ENCODE measurements at places on chromosomes 1 and 21.

DNA sequence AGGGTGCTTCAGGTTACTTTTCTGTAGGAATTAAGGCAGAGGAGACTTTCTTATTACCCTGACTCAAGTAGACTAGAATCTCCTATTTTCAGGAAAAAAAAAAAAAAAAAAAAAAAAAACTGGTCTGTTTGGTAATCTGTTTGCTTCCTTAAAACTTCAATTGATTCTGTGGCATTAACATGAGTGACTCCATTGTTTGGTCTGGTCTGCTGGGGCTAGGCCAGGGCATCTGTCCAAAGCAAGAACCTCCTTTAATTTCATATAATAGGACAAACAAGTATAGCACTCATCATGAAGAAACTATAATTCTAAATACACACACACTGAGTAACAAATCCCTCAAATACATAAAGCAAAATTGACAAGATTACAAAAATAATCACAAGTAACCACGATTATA, 32.9 kb upstream of the LRRC7 start:
- DNase-seq, result no peak

DNA sequence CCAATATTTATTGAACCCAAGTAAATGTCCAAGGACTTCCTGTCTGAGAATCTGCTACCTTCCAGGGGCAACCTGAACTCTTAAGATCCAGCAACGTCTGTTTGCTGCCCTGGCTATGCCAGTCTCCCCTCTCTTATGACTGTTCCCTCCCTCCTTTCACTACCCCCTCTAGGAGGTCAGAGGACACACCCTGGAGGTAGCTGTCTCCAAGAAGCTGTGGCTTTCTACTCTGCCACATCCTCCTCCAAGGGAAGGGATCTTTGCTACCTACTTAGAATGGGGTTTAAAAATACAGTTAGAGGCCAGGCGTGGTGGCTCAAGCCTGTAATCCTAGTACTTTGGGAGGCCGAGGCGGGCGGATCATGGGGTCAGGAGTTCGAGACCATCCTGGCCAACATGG, 3.6 kb upstream of the SMPDL3B start:
- no peak for DNase-seq

- no peak for DNase-seq
These were observed 31.7 kb upstream of the ERO1B start for GRCh38 chr1:236313427-236313826.

DNA sequence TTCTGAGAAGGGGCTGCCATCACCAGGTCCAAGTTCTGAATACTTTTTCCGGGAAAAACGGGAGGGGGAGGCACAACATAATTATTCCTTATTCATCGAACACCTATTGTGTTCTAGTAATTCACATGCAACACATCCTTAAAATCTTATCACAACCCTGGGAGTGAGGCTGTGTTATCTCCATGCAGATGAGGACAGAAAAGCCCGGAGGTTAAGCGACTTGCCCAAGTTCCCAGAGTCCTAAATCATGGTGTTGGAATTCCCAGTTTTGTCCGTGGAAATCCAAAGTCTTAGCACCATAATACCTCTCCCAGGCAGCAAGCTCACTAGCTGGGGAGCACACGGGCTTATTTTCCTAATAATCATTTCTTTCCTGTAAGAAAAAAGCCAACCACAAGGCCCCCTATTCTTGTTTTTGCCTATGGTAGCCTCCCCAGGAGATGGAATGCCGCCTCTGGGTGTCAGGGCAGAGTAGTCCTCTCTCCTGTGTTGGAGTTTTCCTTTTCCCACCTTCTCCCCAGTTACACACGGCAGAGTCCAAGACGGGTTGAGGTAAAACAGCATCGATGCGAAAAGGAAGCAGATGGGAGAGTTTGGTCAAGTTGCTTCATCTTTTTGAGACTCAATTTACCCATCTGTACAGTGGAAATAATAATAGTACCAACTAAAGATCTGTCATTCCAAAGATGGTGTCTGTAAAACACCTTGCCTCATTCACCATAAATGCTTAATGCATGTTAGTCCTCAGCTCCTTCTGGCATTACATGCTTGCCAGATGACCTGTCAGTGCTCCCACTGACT, 228.0 kb upstream of the TMEM51 start:
- no peak for DNase-seq

DNA sequence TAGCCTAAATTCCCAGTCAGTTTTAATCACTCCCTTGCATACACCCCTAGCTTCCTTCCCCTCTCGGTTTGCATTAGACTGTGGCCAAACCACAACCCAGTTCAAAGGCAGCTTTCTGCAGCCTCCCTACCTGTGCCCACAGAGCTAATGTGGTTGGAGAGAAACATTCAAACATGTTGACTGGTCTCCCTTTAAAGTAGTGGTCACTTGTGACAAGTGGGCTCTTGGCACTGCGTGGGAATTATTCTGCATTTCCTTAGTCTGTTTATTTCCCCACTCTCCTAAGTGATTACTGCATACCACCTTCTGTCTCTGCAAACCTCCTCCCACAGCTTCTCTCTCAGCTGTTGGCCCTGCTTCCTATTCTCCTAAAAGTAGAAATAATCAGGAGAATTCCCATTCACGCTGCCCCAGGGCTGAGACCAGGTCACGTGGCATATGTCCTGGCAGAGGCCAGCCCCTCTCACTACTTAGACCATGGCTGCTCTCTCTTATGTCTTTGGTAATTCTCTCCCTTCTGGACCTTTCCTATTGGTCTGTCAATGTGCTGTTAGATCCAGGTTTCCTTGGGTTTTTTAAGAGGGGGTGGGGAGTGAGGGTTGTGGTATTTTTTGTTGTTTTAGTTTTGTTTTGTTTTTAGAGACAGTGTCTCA, 38.4 kb upstream of the CD101 start:
- no peak for DNase-seq

GRCh38 chr1:107139833-107140702, 771 bp upstream of the NTNG1 start:
- DNase-seq, result peak; percentile 38

DNA sequence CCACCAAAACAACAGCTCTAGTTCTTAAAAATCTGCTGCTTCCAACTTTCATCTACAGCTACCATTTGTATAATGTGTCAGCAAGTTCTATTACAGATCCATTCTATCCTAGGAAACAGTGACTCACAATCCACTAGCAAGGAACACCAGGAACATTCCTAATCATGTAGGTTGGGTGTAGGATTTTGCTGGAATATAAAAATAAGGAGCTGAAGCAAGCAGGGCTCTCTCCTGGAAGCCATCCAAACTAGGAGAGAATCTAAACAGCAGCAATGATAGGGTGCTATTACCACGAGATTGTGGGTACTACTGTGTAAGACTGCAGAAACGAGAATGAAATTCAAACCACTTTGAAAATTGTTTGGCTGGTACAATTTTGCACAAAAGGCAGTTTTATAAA, 135.0 kb downstream of the PTPN14 start:
- no peak for DNase-seq

DNA sequence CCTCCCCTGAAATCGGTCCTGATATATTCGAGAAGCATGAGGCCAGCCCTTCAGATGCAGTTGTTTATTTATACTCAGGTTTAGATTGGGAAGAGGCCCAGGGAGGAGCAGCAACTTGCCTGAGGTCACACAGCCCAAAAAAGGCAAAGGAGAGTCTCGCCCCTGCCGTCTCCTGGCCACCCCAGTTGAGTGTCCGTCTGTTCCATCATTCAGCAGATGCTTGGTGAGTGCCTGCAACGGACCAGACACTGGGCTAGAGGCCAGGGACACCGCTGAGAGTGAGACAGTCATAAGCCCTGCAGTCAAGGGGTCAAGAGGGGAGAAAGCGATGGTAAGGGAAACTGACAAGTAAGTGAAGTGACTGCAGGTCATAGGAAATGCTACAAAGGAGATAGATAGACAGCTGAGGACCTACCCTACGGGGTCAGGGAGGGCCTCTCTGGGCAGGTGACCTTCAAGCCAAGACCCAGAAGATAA, 15.4 kb upstream of the SELENON start:
- no peak for DNase-seq

DNA sequence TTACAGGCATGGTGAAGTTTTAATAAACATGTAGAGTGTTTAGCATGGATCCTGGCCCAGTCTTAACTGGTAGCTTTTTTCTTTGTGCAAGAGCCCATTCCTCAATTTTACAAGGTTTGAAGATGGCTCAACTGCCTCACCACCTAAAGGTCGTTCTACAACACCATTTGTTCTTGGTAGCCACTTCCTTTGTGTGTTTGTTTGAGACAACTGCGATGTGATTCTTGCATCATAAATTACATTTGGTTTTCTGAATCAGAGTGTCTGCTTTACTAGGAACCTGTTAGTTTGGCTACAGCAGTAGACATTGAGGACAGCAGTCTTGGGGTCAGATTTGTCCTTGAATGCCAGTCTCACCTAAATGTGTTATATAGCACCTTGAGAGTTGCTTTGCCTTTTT, 3.3 kb downstream of the PLEKHM2 start:
- DNase-seq, result no peak

DNA sequence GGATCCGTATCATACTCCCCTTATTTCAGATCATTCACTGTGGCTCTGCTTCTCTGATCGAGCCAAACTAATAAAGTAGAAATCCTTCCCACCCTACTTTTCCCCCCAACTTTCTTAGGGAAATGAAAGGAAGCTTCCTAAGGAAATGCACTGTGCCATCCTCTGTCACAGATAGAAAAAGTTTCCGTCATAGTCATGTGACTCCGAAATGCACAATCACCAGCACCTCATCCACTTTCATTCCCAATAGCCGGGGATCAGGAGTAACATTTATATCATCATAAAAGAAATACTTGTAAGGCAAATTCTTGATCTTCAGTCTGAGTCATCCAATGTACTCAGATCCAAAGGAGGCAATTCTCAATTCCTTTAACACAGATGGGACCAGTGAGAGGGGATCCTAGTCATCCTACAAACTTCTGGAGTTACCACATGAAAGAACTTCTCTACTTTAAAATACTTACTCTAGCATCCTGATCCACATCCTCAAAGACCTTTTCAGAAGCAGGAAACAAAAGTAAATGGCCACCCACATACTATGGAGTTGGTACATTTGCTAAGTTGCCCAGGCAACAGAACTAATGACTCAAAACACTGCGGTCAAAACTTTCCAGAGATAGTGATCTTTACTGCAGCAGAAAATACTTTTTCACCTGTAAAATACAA, 97.8 kb upstream of the ZC3H11B start:
- DNase-seq, result no peak

GRCh38 chr1:190478149-190479049, 735 bp upstream of the BRINP3 start:
- DNase-seq, result no peak

DNA sequence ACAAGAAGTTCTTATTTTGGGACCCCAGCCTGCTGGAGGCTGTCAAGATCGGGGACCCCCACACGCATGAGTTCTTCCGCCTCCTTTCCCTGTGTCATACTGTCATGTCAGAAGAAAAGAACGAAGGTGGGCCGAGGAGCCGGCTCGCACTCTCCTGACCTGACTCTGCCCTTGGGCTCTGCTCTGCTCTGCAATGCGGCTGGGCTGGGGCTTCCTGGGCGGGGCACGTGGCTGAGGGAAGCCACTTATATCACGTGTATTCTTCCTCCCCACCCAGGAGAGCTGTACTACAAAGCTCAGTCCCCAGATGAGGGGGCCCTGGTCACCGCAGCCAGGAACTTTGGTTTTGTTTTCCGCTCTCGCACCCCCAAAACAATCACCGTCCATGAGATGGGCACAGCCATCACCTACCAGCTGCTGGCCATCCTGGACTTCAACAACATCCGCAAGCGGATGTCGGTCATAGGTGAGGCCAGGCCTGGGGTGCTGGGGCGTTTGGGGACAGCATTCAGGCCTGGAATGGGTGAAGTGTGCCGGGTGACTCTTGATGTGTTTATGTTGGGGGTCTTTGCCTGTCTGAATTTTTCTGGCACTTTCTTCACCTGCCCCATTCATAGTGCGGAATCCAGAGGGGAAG, 17.6 kb downstream of the ATP8B2 start:
- DNase-seq, result no peak

- no peak for DNase-seq
These were observed 259.7 kb downstream of the RHOU start for GRCh38 chr1:228994676-228995594.

GRCh38 chr1:231073331-231073730, 33.3 kb upstream of the FAM89A start:
- DNase-seq, result no peak

GRCh38 chr1:160228431-160228830, 23.2 kb downstream of the PEA15 start:
- DNase-seq, result no peak

DNA sequence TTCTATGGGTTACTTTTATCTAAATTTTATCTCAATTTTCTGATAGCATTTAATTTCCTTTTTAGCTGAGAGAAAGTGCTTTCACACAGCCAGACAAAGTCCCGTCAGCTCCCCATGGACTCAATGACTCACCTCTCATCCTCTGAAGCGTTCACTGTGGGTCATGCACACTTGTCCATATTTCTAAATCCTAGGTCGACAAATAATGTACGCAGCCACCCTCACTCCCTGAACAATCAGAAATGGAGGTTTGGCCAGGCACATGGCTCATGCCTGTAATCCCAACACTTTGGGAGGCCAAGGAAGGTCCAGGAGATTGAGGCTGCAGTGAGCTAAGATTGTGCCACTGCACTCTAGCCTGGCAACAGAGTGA, 42.4 kb upstream of the COA6 start:
- DNase-seq, result no peak

- no peak for DNase-seq
These were observed 30.8 kb downstream of the DDR2 start for GRCh38 chr1:162663086-162663485.

GRCh38 chr21:42564561-42564971, 50.9 kb downstream of the SLC37A1 start:
- DNase-seq, result peak; percentile 4

DNA sequence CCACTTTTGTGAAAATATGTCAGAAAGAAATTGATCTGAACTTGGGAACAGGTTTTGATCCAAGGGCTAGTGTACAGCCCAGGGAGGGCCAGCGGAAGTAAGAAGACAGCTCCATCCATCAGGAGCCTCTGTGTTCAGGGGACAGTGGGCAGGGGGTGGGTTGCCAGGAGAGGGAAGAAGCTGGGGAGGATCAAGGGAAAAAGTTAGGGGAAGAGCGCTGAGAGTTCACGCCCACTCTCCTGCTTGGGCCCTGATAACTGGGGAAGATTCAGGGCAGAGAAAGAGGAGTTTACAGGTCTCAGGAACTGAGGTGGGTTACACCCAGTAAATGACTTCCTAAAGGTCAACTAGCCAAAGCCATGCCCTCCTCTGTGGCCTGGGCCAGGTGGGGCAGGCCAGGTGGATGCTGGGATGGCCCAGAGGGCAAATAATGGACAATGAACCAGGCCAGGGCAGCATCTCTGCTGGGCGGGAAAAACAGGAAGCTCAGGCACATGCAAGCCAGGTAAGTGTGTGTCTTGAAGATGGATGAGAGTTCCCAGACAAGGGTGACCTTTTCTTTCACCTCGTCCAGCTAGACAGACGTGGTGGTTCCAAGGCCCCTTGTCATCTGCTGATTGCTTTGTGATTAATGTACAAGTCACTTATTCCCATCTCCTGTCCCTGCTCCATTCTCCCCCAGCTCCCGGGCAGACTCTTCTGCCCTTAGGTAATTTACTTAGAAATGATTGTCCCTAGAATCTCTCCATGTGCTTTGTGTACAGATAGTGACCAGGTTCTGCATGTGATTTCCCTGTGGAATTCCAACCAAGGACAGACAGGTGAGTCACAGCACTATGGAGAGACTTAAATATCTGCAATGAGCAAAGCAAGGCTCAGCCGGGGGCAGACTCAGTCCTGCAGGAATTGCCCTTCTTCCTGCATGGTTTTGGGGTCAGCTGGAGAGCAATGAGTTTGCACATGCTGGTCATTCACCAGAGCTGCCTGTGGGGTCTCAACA, 57.0 kb downstream of the MDM4 start:
- DNase-seq, result no peak

Measured in body of pancreas (tissue), 4 donors.